Natural killer cell (primary cell): ENCODE measurements at places on chromosomes 12 and 14.

DNA sequence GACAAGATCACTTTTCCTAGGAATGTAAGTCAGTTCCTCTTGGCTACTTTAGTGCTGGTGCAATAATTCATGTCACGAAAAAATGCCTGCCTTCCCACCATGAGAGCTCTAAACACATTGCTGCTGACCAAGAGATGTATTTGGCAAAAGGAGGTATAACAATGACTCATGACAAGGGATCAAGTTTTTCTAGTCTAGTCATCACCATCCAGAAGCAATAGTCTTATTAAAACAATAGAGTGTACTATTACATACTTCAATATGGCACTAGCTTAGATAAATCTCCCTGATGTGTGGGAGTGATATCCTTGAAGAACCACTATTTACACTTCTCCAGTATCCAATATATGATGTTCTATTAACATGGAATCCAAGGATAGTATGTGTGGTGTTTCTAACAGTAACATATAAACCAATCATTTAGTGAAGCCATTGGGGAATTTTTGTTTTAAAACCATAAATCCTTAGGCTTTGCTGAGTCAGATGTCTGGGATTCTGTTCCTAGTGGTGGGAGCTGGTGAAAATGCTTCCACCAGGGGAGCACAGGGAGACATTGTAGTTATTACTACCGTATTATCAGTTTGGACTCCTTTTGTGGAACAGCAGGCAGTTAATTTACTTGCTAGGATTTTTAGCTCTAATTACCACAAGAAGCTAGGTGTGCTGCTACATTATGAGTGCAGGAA lies 1387.5 kb downstream of the LRFN5 start:
- H3K27ac ChIP-seq: no peak overlapping the region
- DNase-seq: no peak
- no peaks in the 10 kb centered on the region for H3K4me1 ChIP-seq
- no peaks in the 10 kb centered on the region for H3K36me3 ChIP-seq
- H3K4me3 ChIP-seq: no peak overlapping the region
- H3K27me3 ChIP-seq: no peaks in the 10 kb centered on the region

DNA sequence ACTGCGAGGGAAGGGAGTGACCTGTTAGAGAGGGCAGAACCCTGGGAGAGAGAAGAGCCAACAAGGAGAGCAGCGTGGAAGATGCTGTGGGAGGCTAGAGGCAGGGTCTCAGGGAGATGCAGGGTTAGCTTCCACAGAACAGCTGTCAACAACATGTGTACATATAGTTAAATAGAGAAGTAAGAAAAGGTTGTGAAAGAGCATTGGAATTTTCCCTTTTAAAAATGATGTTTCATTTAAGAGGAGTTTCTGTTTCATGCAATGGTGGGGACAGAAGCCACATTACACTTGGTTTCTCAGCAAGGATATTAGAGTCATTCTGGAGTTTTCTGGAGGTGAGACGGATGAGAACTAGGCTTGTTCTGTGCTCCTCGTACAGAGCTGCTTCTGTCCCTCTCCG lies 23.8 kb upstream of the TBC1D30 start:
- no peaks in the 10 kb centered on the region for H3K36me3 ChIP-seq
- no peak overlapping the region for H3K27ac ChIP-seq
- no peaks in the 10 kb centered on the region for H3K27me3 ChIP-seq
- peaks cover 2% of the 10 kb centered on the region for H3K4me1 ChIP-seq
- no peak overlapping the region for H3K4me3 ChIP-seq

GRCh38 chr14:104132981-104133380 lies 5.4 kb upstream of the KIF26A start:
- H3K4me3 ChIP-seq: no peak overlapping the region
- H3K36me3 ChIP-seq: no peaks in the 10 kb centered on the region
- no peak overlapping the region for H3K27ac ChIP-seq
- H3K4me1 ChIP-seq: peaks cover 13% of the 10 kb centered on the region
- H3K27me3 ChIP-seq: peaks cover 20% of the 10 kb centered on the region

- no peaks in the 10 kb centered on the region for H3K36me3 ChIP-seq
- no peak overlapping the region for H3K4me3 ChIP-seq
- H3K27me3 ChIP-seq: no peaks in the 10 kb centered on the region
- no peak for DNase-seq
- peaks cover 61% of the 10 kb centered on the region for H3K4me1 ChIP-seq
- no peak overlapping the region for H3K27ac ChIP-seq
These were observed 50.5 kb upstream of the PNMA1 start for GRCh38 chr14:73764406-73765280.
